ENCODE measurements at places on chromosomes 2 and 18. TPM values are rescaled to one million over a fixed set of nuclear protein-coding genes. Genes with fewer than 3 reads are reported as not detected.

DNA sequence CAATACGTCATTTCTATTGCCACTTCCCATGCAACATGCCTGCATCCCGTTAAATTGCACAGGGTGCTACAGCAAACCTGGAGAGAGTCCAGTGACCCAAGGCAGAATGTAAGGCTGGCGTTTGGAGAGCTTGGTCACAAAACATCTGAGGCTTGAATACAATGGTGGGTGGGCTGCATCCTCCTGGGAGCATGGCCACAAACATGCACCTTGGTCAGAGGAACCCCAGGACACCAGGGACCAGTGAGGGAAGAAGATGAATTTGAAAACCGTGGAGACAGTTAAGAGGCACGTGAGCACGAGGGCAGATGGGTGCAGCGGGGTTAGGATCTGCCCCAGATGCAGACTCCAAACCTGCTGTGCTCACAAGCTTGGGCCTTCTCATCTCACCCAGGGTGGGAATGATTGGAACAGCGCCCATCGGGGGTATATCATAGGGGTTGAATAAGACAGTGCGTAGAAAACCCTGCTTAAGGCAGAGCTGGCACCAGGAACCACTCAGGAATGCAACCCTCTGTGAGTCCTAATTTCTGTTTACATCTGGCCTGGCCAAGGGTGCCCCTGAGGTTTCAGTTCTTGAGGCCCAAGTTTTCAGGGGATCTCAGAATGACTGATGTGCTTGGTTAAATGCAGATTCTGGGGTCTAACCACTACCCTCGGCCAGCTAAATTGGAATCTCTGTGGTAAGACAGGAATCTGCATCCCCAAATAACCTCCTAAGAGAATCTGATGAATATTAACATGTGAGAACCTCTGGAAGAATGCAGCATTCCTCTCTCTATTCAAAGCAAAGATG, 97.2 kb downstream of the ARL4C start:
- peaks cover 37% of the 10 kb centered on the region for H3K4me1 ChIP-seq
- H3K36me3 ChIP-seq: no peaks in the 10 kb centered on the region

GRCh38 chr18:53142005-53142404, 802.0 kb downstream of the DCC start:
- no peaks in the 10 kb centered on the region for H3K36me3 ChIP-seq
- H3K27me3 ChIP-seq: no peaks in the 10 kb centered on the region
- no peak overlapping the region for H3K4me3 ChIP-seq
- no peak overlapping the region for H3K27ac ChIP-seq
- H3K4me1 ChIP-seq: no peaks in the 10 kb centered on the region

RAB31 gene
- 1.1 TPM for total RNA-seq

DNA sequence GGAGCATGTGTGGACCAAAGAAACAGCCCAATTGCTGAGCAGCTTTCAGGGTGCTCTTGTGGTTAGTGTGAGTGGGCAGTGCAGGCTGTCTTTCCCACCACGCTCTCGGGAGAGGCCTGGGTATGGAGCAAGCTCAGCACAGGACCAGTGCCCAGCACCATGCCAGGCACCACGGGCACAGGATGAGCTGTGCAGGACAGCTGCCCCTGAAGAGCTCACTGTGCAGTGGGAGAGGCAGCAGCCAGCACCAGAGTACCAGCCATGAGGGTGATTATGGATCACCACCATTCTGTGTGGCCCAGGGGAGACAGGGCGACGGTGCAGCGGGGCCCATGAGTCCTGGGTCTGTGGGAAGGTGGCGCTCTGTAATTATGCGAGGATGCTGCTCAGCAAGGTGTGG, 29.7 kb upstream of the FAHD2A start:
- no peak for DNase-seq
- no peaks in the 10 kb centered on the region for H3K27me3 ChIP-seq
- no peaks in the 10 kb centered on the region for H3K36me3 ChIP-seq
- H3K4me1 ChIP-seq: no peaks in the 10 kb centered on the region

LCT gene
- 0.48 TPM for total RNA-seq

GRCh38 chr2:100145893-100146656, 3.7 kb upstream of the AFF3 start:
- no peak overlapping the region for H3K4me3 ChIP-seq
- H3K36me3 ChIP-seq: no peaks in the 10 kb centered on the region
- H3K27ac ChIP-seq: no peak overlapping the region
- DNase-seq: no peak

SP110 gene
- 57.9 TPM for total RNA-seq

GRCh38 chr2:105708697-105709096, 36.0 kb upstream of the NCK2 start:
- no peak overlapping the region for H3K4me3 ChIP-seq
- H3K27me3 ChIP-seq: no peaks in the 10 kb centered on the region
- H3K4me1 ChIP-seq: no peaks in the 10 kb centered on the region

- H3K4me1 ChIP-seq: no peaks in the 10 kb centered on the region
- H3K27ac ChIP-seq: no peak overlapping the region
- no peak for DNase-seq
- H3K27me3 ChIP-seq: no peaks in the 10 kb centered on the region
Observed at GRCh38 chr2:23524261-23524706, 139.3 kb downstream of the KLHL29 start.

GRCh38 chr2:239033801-239034560, 186.1 kb downstream of the TWIST2 start:
- no peaks in the 10 kb centered on the region for H3K4me1 ChIP-seq
- no peaks in the 10 kb centered on the region for H3K36me3 ChIP-seq
- H3K4me3 ChIP-seq: no peak overlapping the region

GRCh38 chr2:37005118-37005868, 39.0 kb upstream of the STRN start:
- DNase-seq: no peak
- no peaks in the 10 kb centered on the region for H3K27me3 ChIP-seq
- no peaks in the 10 kb centered on the region for H3K4me1 ChIP-seq
- no peak overlapping the region for H3K4me3 ChIP-seq

DNA sequence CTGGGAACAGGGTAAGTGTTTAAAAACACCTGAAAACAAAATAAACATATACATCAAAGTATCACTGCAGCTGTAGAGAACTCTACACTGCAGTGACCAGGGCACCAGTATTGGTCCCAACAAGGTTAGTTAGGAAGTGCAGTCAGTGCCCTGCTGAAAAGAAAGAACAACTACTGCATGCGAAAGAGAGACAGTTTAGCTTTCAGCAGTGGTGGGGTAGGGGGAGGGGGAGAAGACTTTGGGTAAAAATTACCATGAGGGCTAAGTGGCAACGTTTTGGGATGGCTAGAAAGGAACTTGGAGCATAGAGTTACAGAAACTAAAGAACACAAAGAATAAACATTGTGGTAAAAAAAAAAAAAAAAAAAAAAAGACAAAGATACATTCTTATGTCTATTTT, 112.1 kb downstream of the UPP2 start:
- no peak for DNase-seq
- H3K36me3 ChIP-seq: no peaks in the 10 kb centered on the region
- no peaks in the 10 kb centered on the region for H3K4me1 ChIP-seq
- H3K27me3 ChIP-seq: no peaks in the 10 kb centered on the region
- no peak overlapping the region for H3K4me3 ChIP-seq
- no peak overlapping the region for H3K27ac ChIP-seq

GRCh38 chr18:26052505-26052904, 37.9 kb downstream of the SS18 start:
- no peak for DNase-seq
- H3K27me3 ChIP-seq: no peaks in the 10 kb centered on the region
- no peak overlapping the region for H3K4me3 ChIP-seq
- no peaks in the 10 kb centered on the region for H3K4me1 ChIP-seq
- no peak overlapping the region for H3K27ac ChIP-seq
- peaks cover 14% of the 10 kb centered on the region for H3K36me3 ChIP-seq

GRCh38 chr2:34980689-34981088, 1374.9 kb upstream of the CRIM1 start:
- no peak overlapping the region for H3K4me3 ChIP-seq
- H3K27ac ChIP-seq: no peak overlapping the region

DNA sequence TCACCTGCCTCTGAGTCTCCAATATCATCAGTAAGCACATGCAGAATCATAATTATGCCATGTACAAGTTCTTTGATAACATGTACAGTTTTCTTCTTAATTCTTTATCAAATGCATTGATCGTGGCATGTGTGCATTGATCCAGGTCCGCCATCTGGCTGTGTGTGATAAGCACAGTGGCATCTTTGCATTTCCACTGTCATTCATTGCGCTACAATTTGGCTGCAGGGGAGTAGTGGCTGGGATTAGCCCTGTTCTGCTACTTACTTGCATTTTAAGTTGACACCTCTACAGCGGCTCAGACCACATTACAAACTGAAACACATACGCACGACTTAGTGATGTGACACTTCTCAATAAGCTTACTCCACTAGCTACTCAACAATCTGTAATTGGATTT, 83.6 kb upstream of the OTX1 start:
- no peaks in the 10 kb centered on the region for H3K36me3 ChIP-seq
- H3K27ac ChIP-seq: no peak overlapping the region
- H3K4me3 ChIP-seq: no peak overlapping the region
- H3K4me1 ChIP-seq: no peaks in the 10 kb centered on the region

SERPINB4 gene
- not detected for total RNA-seq

- DNase-seq: no peak
- H3K27me3 ChIP-seq: no peaks in the 10 kb centered on the region
- H3K27ac ChIP-seq: no peak overlapping the region
- H3K4me1 ChIP-seq: no peaks in the 10 kb centered on the region
Observed at GRCh38 chr18:70082430-70082829, 123.1 kb downstream of the RTTN start.

GRCh38 chr2:147910990-147911473, 66.2 kb downstream of the ACVR2A start:
- H3K27ac ChIP-seq: no peak overlapping the region
- H3K27me3 ChIP-seq: no peaks in the 10 kb centered on the region
- H3K36me3 ChIP-seq: no peaks in the 10 kb centered on the region
- peak; percentile 44 for DNase-seq
- no peak overlapping the region for H3K4me3 ChIP-seq

TUBA3D gene
- not detected for total RNA-seq

GRCh38 chr18:12038639-12039539, 54.8 kb upstream of the ANKRD62 start:
- H3K27ac ChIP-seq: no peak overlapping the region
- no peaks in the 10 kb centered on the region for H3K36me3 ChIP-seq
- H3K4me1 ChIP-seq: no peaks in the 10 kb centered on the region
- H3K27me3 ChIP-seq: peaks cover 3% of the 10 kb centered on the region
- no peak overlapping the region for H3K4me3 ChIP-seq
